ENCODE measurements at places on chromosomes 3 and 15.

DNA sequence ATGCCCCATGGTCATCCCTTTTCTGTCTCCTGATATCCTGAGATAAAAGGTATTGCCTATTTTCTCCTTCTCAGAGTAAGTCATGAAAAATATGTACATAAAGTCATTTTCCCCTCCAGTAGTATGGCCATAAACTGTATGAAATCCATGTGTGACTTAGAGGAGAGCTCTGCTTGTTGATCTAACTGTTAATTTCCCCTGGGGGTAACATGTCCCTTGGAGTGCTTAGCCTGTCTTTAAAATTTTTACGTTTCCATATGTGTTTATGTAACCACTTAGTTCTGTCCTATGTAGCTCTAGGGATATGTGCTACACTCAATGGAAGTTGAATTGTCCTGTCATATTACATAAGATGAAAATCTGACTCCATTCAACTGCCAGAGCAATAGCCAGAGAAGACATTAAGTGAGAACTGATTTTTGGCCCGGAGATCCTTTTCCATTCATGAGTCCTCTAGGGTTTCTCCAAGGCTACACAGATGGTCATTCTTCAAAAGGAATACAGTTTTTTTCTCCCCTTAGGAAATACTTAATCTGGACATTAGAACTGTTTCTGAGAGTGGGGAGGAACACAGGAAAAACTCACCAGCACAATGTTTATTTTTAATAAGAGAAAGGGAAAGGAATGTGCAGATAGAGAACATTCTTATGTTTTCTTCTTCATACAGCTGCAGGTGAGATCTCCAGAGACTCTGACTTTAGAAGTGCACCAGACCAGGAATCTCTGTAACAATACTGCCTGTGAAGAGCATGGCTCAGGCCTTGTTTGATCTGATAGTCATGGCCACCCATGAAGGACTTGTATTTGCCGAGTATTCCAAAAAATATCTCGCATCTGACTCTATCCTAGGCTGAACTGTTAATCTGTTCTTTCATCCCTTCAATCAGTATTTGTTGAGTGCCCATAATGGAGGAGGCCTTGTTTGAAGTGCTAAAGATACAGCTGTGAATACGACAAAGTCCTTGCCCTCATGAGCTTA, 29.8 kb upstream of the CLRN1 start:
- no peak for DNase-seq

GRCh38 chr3:59406943-59407342, 357.1 kb upstream of the CFAP20DC start:
- peak; percentile 64 for DNase-seq

DNA sequence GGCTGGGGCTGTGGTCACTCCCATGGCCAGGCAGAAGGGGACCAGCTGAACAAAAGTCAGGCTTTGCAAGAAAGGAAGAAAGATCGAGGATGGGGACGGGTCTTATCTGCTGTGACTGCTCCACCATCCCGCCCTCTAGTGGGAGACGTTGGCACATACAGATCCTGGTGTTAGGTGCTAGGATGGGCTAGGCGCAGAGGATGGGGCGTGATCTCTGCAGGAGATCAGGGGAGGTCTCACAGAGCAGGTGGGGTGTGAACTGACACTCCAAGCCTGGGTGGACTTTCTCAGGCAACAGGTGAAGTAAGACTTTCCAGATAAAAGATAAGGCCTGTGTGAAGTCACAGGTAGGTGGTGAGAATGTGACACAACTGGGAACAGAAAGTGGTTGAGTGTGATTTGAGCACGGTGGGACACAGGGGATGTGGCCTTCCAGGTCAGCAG, 141.9 kb upstream of the SMAD3 start:
- no peak for DNase-seq

GRCh38 chr3:71521940-71522876, 61.3 kb downstream of the FOXP1 start:
- no peak for DNase-seq

GRCh38 chr15:38690216-38690615, 125.6 kb upstream of the RASGRP1 start:
- no peak for DNase-seq

DNA sequence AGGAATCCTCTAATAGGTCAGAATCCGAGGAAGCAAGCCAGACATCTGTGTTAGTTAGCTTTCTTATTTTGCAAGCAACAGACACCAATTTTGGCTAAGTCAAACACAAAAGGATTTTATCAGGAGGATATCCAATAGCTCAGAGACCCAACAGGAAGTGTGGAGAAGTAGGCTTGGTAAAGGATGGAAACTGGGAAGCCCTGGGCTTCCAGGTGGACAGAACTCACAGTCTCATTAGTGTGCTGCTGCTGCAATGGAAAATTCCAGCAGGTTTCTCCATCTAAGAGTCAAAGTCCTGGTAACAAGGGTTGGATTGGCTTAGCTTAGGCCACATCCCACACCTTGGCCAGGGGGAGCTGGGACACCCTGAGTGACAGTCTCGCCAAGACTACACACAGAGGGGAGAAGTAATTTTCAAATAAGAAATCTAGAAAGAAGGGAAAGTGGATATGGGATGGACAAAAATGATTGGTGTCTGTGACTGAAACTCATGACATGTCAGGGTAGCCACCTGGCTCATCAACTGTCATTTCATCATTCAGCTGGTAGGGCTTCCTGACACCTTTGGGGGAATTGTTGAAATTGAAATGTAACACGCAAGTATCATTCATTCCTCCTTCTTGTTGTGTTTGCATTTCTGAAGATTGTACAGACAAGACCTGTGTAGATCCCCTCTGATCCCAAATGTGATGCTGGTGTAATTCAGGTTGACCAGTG, 158.6 kb downstream of the THSD4 start:
- no peak for DNase-seq

GRCh38 chr15:86021281-86022264, 58.1 kb upstream of the AGBL1 start:
- no peak for DNase-seq

DNA sequence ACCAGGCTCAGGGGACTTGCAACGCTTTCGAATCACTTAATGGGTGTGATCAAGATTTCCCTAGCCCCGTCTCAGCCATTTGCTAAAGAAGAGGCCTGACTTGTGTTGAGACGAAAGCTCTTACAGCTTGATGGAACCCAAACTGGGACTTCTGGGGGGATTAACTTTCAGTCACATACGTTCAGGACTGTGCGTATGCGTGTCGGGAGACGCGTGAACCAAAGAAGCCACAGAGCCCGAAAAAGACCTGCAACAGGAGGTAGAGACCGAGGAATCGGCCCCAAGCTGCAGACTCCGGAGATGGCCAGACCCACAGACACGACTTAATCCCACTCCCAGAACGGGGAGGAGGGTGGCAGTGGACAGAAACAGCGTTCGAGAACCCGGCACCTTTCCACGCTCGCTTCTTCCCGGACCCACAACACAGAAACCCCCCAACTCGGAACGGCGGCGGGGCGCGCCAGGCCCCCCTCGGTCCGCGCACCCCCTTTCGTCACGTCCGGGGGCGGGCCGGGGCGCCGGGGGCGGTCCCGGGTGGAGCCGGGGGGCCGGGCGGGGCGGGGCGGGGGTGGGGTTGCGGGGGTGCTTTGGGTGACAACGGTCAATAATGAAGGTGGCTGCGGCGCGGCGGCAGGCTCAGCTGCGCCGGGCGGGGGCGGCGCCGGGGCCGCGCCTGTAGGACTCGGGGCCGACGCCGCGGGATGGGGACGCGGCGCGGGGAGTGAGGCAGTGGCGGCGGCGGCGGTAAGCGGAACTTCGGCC, at the start of gene ATP11B:
TSS of gene ATP11B (plus strand) at position 604 of the 762 bp plus-strand sequence. CDS start 256 bp downstream, outside the sequence.
- DNase-seq = no peak

- no peak for DNase-seq
These were observed 113.0 kb downstream of the PDE8A start for GRCh38 chr15:85094685-85095084.

- no peak for DNase-seq
These were observed 32.8 kb downstream of the CFAP20DC start for GRCh38 chr3:59016930-59017616.

DNA sequence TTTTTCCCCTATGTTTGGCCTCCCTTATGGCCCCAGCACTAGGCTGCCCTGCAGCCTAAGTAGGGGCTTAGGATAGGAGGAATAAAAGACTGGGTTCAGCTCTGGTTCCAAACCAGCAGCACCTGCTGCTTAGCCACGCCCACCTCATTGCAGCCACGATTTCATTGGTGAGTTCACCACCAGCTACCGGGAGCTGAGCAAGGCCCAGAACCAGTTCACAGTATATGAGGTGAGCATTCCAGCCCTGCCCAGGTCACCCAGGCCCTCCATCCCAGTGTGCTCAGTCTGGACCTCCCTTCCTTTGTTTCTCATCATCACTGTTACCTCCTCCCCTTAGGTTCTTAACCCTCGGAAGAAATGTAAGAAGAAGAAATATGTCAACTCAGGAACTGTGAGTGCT, 11.5 kb downstream of the CPNE9 start:
- no peak for DNase-seq
